Activated naive CD4-positive, alpha-beta T cell (primary cell): ENCODE measurements at places on chromosomes 7 and 10.

GRCh38 chr7:24821045-24821753 lies 63.9 kb upstream of the GSDME start:
- DNase-seq: peak; percentile 9

GRCh38 chr7:2478399-2478785 lies 2.2 kb upstream of the GRIFIN start:
- no peak for DNase-seq

- DNase-seq: no peak
Observed at GRCh38 chr7:134302120-134302519, 14.6 kb downstream of the SLC35B4 start.

DNA sequence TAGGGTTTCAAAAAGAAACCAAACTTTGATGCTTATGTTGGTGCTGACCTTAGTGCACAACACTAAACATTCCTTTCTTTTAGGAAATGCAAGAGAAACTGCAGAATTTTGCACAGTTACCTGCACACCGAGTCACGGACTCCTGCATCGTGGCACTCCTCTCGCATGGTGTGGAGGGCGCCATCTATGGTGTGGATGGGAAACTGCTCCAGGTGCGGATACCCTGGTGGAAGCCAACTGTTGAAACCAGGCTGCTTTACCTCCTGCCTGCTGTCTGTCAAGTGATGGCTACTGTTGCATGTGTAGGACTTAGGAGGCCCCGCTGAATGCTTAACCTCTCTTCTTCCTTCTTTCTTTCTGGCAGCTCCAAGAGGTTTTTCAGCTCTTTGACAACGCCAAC lies 11.7 kb downstream of the CASP2 start:
- peak; percentile 45 for DNase-seq

- no peak for DNase-seq
Observed at GRCh38 chr10:104498347-104499081, 142.6 kb upstream of the SORCS3 start.

GRCh38 chr10:103921750-103922195 lies 3.8 kb upstream of the STN1 start:
- no peak for DNase-seq

- no peak for DNase-seq
Observed at GRCh38 chr10:15229268-15229667, 60.8 kb upstream of the NMT2 start.

DNA sequence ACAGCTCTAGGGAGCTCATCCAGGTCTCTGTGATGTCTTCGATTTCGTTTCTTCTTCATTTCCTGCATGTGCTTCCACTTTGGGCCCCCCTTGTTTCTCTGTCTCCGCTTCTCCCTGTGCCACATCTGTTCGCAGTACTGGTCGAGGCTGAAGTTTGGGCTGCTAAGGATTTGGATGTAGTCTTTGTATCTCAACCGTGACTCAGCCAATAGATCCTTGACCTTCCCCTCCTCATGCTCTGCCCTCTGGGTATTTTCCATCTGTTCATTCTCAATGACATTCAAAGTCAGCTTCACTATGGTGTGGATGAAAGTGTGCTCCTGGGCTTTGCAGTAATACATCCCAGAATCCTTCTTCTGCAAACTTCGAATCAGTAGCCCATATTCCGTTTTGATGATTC lies 187.4 kb downstream of the SEMA3D start:
- no peak for DNase-seq

- DNase-seq: no peak
Observed at GRCh38 chr7:98085674-98086073, 21.0 kb upstream of the LMTK2 start.

- no peak for DNase-seq
Observed at GRCh38 chr10:127944256-127944655, 37.4 kb downstream of the PTPRE start.

DNA sequence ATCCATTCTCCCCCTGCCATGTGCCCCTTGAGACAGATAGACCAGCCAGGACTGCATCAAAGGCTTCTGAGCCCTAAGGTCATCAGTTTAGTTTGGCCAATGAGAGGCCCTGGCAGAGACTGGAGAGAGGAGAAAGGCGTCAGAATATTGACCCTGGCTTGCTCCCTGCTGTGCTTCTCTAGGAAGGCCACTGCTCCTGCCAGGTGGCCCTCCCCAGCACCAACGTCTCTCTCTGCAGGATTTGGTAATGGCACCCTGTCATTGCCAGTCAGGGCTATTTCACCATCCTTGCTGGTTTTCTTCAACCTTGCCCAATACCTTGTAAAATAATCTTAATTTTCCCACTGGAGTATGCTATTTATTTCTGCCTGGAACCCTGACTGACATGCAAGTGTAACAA lies 38.8 kb upstream of the ZRANB1 start:
- no peak for DNase-seq

DNA sequence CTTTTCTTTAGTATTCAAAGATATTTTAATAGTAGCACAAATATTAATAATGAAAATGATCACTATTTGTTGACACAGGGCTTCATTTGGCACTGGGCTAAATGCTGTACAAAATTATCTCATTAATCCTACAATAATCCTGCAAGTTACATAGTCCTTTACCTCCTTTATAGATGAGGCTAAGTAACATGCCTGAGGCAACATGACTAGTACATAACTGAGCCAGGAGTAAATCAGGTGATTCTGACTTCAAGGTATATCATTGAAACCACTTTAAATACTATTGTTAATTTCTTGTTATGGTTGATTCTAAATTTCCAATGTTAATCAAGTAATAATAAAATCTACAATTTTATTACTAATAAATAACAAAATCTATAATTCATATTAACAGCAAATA lies 39.8 kb downstream of the SEM1 start:
- DNase-seq: no peak

- DNase-seq: no peak
Observed at GRCh38 chr10:74213571-74214162, 62.6 kb downstream of the ADK start.
